Osteocyte (in vitro differentiated cells): ENCODE measurements at places on chromosomes 1 and 21. TPM values are rescaled to one million over a fixed set of nuclear protein-coding genes. Genes with fewer than 3 reads are reported as not detected.

DNA sequence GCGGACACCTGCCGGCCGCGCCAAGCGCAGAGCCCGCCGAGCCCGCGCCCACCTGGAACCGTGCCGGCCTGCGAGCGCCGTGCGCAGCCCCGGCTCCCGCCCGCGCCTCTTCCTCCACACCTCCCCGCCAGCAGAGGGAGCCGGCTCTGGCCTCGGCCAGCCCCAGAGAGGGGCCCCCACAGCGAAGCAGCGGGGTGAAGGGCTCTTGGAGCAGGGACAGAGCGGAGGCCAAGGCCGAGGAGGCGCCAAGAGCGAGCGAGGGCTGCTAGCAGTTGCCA lies 50.1 kb upstream of the KRTAP19-8 start:
- H3K4me3 ChIP-seq, result no peak overlapping the region
- H3K4me1 ChIP-seq, result peaks cover 2% of the 10 kb centered on the region
- peak; percentile 82 for DNase-seq
- no peak overlapping the region for H3K27ac ChIP-seq

DNA sequence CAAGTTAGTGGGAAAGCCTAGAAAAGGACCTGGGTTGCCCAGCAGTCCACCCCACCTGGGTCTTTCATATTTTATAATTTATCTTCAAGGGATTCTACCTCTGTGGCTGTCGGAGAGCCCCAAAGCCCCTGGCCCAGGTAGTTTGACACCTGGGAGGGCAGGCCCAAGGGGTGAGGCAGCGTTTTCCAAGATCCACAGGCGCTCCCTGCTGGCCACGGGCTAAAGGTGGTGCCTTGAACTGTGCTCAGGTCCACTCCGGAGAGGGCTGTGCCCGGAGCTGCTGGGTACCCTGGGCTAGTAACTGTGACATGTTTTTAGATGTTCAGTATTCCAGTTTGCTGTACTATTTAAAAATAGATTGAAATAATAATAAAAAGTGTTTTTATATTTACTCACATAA lies 37.2 kb upstream of the CRNN start:
- H3K36me3 ChIP-seq, result no peaks in the 10 kb centered on the region
- H3K27me3 ChIP-seq, result no peaks in the 10 kb centered on the region
- no peak overlapping the region for H3K27ac ChIP-seq
- no peak for DNase-seq
- no peaks in the 10 kb centered on the region for H3K4me1 ChIP-seq

GRCh38 chr21:26797878-26798456 lies 47.2 kb downstream of the ADAMTS1 start:
- DNase-seq, result no peak
- peaks cover 3% of the 10 kb centered on the region for H3K27me3 ChIP-seq
- H3K4me3 ChIP-seq, result no peak overlapping the region
- H3K27ac ChIP-seq, result no peak overlapping the region
- H3K4me1 ChIP-seq, result peaks cover 35% of the 10 kb centered on the region
- H3K36me3 ChIP-seq, result no peaks in the 10 kb centered on the region

- DNase-seq, result no peak
- H3K4me1 ChIP-seq, result peaks cover 41% of the 10 kb centered on the region
- no peak overlapping the region for H3K4me3 ChIP-seq
- H3K36me3 ChIP-seq, result no peaks in the 10 kb centered on the region
- H3K27ac ChIP-seq, result peak overlapping the region; percentile 34
Measured at GRCh38 chr1:58721247-58721820, 21.5 kb upstream of the MYSM1 start.

DNA sequence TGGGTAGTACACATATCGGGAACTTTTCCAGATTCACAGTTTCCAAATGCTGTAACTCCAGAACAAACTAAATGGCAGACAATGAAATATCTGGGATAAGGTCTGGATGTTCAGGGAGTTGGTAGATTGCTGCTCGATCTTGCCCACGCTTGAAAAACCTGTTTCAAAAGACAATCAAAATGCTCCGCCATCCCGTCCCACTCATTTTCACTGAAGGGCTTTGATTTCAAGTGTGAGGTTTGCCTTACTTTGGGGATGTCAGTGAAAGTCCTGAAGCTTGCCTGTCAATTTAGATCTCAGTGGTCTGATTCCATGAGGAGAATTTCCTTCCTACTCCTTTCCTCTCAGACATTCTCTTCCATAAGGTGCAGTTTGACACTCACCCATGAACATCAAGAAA lies 236.3 kb upstream of the KCNK2 start:
- H3K36me3 ChIP-seq, result peaks cover 2% of the 10 kb centered on the region
- H3K27ac ChIP-seq, result no peak overlapping the region
- no peaks in the 10 kb centered on the region for H3K27me3 ChIP-seq
- H3K4me3 ChIP-seq, result no peak overlapping the region
- DNase-seq, result no peak

GRCh38 chr1:246155923-246156322 lies 351.2 kb downstream of the SMYD3 start:
- H3K36me3 ChIP-seq, result no peaks in the 10 kb centered on the region
- no peaks in the 10 kb centered on the region for H3K27me3 ChIP-seq
- peaks cover 10% of the 10 kb centered on the region for H3K4me1 ChIP-seq
- H3K27ac ChIP-seq, result no peak overlapping the region

- no peak overlapping the region for H3K4me3 ChIP-seq
- H3K27me3 ChIP-seq, result no peaks in the 10 kb centered on the region
- no peaks in the 10 kb centered on the region for H3K36me3 ChIP-seq
- H3K27ac ChIP-seq, result no peak overlapping the region
Measured at GRCh38 chr1:214840356-214840755, 237.4 kb downstream of the CENPF start.

DNA sequence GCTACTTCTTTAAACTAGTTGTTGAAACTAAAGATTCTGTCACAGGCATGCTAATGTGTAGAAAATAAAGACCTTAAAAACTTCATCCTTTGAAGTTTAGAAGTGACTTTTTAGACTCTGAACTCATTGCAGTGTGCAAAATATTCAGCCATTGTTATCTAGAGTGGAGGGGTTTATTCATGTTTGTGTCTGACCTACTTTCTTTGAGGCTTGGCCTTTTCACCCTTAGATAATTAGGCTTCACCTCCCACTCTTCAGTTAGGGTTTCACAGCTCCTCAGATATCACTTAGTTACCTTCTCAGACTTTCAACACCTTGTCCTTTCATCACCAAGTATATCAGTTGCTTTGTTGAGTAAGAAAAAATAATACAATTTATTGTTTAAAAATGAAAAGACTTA lies 75.9 kb downstream of the IVNS1ABP start:
- no peaks in the 10 kb centered on the region for H3K27me3 ChIP-seq
- no peaks in the 10 kb centered on the region for H3K4me1 ChIP-seq
- no peak overlapping the region for H3K4me3 ChIP-seq
- no peak overlapping the region for H3K27ac ChIP-seq
- peaks cover 3% of the 10 kb centered on the region for H3K36me3 ChIP-seq

DNA sequence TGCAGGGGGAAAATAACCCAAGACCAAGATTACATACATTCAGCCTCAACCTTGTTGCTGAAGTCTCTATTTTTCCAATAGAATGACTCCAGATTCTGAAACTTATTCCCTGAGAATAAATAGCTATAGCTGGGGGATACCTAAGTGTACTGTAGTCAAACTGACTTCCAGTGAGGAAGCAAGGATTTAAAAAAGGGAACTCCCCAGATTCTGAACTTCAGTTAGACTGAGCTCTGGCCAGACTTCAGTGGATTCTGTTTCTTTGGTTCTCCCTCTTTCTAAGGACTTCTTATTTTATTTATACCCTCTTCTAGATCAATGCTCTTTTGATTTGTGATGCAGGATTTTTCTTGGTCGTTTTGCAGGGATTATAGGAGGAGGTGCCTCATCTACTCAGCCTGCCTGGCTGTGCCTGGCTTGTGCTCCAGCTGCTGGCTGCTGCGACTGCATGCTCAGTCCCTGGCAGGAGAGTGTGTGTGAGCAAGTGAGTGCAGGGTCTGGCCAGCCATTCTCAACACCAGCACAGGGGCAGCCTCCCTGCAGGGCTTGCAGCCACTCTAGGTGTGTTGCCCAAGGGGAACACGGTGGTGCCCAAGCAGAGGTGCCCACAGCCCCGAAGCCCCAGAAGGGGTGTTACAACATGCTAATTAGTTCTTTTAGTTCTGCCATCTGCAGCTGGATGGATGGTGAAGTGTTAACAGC lies 43.0 kb downstream of the SPATA17 start:
- H3K4me3 ChIP-seq, result no peak overlapping the region
- H3K27me3 ChIP-seq, result peaks cover 12% of the 10 kb centered on the region
- H3K27ac ChIP-seq, result no peak overlapping the region
- no peaks in the 10 kb centered on the region for H3K36me3 ChIP-seq
- DNase-seq, result no peak
- no peaks in the 10 kb centered on the region for H3K4me1 ChIP-seq

DNA sequence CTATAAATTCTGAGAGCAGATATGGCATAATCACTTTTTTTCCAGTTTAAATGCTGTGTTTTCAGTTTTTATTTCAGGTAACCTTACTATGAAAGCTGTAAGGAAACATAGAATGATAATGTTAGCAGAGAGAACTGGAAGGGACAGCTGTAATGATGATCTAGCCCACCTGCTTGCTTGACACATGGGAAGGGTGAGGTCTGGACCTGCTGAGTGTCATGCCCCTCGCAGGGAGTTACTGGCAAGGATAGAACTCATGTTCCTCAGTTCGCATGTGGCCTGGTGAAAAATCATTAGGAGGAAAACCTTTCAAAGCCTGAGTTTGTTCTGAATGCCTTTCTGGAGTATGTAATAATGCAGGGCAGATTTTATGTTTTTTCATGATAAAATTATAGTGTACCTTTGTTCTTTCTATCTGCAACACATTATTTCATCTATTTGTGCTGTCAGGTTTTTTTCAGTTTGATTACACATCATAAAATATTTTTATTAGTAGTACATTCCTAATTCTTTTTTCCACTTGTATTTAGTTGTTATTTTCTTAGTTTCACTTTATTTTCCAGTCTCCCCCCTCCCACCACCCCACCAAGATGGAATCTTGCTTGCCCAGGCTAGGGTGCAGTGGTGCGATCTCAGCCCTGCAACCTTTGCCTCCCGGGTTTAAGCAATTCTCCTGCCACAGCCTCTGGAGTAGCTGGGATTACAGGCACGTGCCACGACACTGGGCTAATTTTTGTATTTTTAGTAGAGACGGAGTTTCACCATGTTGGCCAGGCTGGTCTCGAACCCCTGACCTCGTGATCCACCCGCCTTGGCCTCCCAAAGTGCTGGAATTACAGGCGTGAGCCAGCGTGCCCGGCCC lies 8.0 kb downstream of the DDI2 start:
- DNase-seq, result no peak
- peaks cover 24% of the 10 kb centered on the region for H3K36me3 ChIP-seq
- H3K4me1 ChIP-seq, result peaks cover 30% of the 10 kb centered on the region
- H3K4me3 ChIP-seq, result no peak overlapping the region
- H3K27ac ChIP-seq, result peak overlapping the region; percentile 7
- H3K27me3 ChIP-seq, result no peaks in the 10 kb centered on the region

- H3K36me3 ChIP-seq, result no peaks in the 10 kb centered on the region
- no peak overlapping the region for H3K4me3 ChIP-seq
- peaks cover 24% of the 10 kb centered on the region for H3K4me1 ChIP-seq
Measured at GRCh38 chr1:169072945-169073725, 33.4 kb upstream of the ATP1B1 start.

- H3K36me3 ChIP-seq, result peaks cover 53% of the 10 kb centered on the region
- no peak overlapping the region for H3K27ac ChIP-seq
- DNase-seq, result no peak
- no peaks in the 10 kb centered on the region for H3K27me3 ChIP-seq
- peaks cover 6% of the 10 kb centered on the region for H3K4me1 ChIP-seq
Measured at GRCh38 chr1:193131266-193131860, 9.5 kb downstream of the CDC73 start.

DNA sequence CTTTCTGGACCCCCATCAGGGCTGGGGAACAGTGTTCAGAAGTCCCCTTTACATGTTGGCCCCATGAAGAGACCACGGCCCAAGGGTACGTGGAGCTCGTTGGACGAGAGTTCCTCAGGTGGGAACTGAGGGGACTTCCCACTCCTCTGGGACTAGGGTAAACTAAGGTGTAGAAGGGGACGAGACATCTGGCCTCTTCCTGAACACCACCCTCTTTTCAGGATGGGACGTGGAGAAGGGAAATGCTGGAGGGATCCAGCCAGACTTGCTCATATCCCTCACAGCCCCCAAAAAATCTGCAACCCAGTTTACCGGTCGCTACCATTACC lies 2.0 kb downstream of the NAXE start:
- H3K27me3 ChIP-seq, result peaks cover under 1% of the 10 kb centered on the region
- peaks cover 9% of the 10 kb centered on the region for H3K36me3 ChIP-seq
- H3K4me1 ChIP-seq, result peaks cover 11% of the 10 kb centered on the region
- no peak overlapping the region for H3K4me3 ChIP-seq

- DNase-seq, result peak; percentile 64
- no peaks in the 10 kb centered on the region for H3K36me3 ChIP-seq
- peak overlapping the region; percentile 38 for H3K27ac ChIP-seq
- H3K27me3 ChIP-seq, result no peaks in the 10 kb centered on the region
- H3K4me1 ChIP-seq, result peaks cover 35% of the 10 kb centered on the region
Measured at GRCh38 chr21:45831991-45832740, 149.4 kb upstream of the COL6A1 start.

GRCh38 chr1:220696863-220697231 lies 6.7 kb downstream of the C1orf115 start:
- DNase-seq, result peak; percentile 62
- H3K27me3 ChIP-seq, result no peaks in the 10 kb centered on the region
- no peak overlapping the region for H3K4me3 ChIP-seq
- H3K27ac ChIP-seq, result no peak overlapping the region

DNA sequence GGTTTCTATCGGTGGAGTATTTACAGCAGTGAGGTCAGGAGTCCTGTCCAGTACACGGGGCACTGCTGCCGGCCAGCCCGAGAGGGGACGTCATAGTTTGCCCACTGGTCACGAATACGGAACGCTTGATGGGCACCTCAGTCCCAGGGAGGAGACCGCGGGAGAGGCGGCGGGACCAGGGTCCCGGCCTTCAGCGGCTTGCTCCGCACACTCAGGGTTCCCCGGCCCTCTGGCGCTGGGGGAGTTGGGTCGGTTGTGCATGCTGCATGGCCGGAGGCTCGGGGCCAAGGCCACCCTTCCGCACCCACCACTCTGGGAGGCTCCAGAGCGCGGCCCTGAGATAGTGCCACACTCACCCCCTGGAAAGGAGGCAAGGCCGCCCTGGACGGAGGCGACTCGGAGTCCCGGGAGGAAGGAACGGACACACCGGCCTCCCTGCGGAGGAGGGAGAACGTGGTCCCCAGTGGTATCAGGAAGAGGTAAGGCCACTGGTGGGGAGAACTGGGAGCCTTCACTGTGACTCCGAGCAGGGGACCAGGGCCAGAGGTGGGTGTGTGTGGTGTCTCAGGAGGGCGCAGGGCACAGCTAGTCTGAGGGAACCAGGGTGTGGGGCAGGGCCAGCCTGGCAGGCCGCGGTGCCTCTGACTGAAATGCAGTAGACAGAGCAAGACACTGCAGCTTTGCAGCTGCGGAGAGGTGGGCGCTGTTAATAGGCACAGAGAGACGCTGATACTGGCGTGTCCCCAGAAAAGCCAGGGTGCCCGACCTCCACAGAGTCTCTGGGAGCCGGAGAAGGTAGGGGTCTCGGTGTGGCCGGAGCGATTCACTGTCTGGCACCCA lies 28.6 kb upstream of the PRSS38 start:
- peaks cover 23% of the 10 kb centered on the region for H3K4me1 ChIP-seq
- peaks cover 5% of the 10 kb centered on the region for H3K27me3 ChIP-seq
- H3K4me3 ChIP-seq, result peak overlapping the region; percentile 72
- peak overlapping the region; percentile 14 for H3K27ac ChIP-seq

The PPIAL4G gene
- total RNA-seq, result not detected in 2 replicates

The FMO4 gene
- total RNA-seq, result 4.0 and 4.1 TPM in 2 replicates

The NLRP3 gene
- total RNA-seq, result 0.16 and 0.44 TPM in 2 replicates

The BCAN gene
- 0.29 and 0.43 TPM in 2 replicates for total RNA-seq

The C1orf50 gene
- total RNA-seq, result 5.3 and 5.6 TPM in 2 replicates

The CHI3L1 gene
- total RNA-seq, result not detected in 2 replicates

The ILDR2 gene
- total RNA-seq, result 0.16 TPM in 1 of 2 replicates, not detected in the other

The CLIC4 gene
- total RNA-seq, result 369 and 370 TPM in 2 replicates
